HL-60 (cell line): ENCODE measurements at places on chromosomes 7 and 10.

DNA sequence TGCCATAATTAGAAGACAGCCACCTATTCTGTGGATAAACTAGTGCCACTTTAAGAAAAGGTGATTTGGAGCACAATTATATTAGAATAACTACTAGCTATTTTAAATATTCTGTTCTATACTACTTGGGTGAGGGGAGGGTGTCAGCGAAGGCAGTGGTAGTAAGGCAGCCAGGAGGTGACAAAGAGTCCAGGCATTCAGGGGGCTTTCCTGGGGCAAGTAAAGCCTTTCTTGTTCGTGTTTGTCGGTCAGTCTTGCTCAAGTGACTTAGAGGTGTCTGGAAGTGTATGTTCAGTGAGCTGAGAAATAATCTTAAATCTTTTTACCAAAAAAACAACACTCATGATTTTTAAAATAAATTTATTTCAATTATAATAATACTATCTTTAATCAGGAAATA, 34.4 kb downstream of the ADD3 start:
- DNase-seq: no peak

- DNase-seq: peak; percentile 2
These were observed 25.3 kb downstream of the CCDC126 start for GRCh38 chr7:23622506-23622925.

DNA sequence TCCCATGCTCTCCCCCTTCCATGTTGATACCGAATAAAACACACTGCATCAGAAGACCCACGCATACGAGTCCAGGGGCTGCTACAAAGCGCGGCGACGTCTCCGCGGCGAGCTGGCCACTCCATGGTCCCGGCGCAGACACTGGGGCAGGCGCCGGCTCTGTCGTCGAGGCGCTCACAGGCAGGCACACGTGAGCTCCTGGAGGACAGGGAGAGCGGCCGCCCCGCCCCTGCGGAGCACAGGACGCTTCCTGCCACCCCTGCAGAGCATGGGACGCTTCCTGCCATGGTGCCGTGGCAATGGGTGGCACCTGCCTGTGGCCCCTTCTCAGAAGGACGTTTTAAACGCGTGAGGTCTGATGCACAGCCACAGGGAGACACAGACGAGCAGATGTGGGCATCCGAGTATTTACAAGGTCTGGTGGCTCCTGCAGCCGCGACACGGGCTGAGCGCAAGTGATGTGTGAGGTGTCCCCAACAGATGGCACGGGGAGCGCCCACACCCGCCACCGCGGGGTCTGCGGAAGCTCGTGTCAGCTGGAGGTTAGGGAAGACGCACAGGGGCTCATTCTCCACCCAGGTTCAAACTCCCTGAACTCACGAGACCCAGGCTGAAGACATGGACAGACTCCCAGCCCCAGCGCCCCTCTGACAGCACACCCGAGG, 21.4 kb upstream of the GPR146 start:
- no peak for DNase-seq

DNA sequence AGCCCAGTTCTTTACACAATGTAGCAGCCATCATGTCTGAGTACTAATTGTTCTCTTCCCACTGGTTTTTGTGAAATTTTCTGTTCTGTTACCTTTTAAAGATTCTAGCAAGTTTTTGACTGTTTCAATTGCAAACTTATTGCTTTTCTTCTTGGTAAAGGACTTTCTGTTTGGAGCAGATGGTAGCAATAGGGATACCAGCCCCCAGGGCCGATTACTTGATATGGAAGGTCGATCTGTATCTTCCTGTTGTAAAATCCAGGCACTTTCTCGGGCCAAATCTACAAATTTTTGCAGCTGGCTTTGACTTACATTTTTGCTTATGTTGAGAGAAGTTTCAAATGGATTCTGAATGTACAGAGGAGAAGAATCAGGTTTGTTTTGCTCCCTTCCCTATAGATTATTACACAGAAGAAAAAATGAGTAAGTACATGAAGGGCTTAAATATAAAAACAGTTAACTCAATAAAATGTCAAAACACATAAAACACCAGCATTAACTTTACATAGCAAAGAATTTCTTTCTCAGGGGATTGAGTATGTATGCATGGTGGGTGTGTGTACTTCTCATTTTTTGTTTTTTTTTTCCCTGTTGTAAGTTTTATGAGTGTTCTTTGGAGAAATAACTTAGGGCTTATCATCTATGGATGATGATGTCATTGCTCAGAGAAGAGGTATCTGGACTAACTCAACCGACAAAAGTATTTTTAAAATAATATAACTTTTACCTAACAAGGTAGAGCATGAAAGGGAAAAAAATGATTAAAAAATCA, 35.3 kb downstream of the MTPAP start:
- DNase-seq: no peak

GRCh38 chr10:36534471-36535002, 590.9 kb upstream of the ANKRD30A start:
- DNase-seq: peak; percentile 72

- DNase-seq: peak; percentile 13
These were observed 119.9 kb downstream of the TFEC start for GRCh38 chr7:115910541-115911164.

- DNase-seq: no peak
These were observed 13.8 kb downstream of the BTRC start for GRCh38 chr10:101367569-101368453.

GRCh38 chr10:130887170-130887569, 424.4 kb downstream of the TCERG1L start:
- no peak for DNase-seq

GRCh38 chr10:123530166-123530870, 135.8 kb upstream of the GPR26 start:
- no peak for DNase-seq

- DNase-seq: no peak
These were observed 12.7 kb upstream of the DNMBP start for GRCh38 chr10:100022403-100022802.

DNA sequence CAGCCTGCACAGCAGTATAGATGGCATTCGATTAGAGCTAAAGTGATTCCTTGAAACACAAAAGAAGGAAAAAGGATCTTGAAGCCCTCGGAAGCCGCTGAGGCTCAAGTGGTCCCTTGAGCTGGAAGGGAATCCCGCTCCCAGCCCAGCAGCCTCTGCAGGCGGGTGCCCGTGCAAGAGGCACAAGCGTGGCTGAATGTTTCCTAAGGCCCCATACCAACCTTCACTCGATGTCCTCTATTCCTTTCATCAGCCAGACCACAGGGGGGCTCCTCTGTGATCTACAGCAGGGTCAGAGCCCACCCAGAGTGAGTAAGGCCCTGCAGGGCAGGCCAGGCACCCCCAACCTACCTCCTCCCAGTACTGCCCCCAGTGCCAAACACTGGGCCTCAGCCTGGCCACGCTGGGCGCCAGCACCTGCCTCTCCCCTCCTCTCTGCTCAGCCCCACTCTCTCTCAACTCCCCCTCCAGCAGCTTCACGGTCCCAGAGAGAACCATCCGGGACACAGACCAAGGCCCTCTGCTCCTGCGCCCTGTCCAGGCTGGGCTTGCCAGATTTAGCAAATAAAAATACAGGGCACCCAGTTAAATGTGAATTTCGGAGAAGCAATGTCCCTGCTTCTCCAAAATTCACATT, 30.5 kb downstream of the EBF3 start:
- DNase-seq: no peak

GRCh38 chr10:4201866-4202825, 417.1 kb upstream of the KLF6 start:
- DNase-seq: no peak

DNA sequence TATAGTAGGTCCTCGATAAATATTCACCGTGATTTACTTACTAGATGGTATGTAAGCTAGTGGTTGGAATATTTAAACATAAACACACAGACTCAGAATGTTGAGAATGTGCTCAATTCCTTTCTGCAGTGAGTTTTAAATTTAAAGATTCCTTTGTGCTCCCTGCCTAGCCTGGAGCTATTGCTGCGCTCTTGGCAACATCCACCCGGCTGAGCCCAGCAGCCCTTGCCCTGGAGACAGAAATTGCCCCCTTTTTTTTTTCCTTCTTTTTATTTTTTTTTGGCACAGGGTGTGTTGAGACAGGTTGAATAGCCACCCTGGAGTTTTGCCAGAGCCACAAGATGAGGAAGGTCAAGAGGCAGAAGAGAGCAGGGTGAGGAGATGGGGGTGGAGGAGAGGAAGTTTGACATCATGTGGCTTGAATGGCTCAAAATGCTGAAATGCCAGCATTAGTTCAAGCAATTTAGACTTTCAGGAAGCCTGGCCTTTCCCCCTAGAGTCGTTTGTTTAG, 180.8 kb downstream of the PRKCQ start:
- DNase-seq: peak; percentile 51

DNA sequence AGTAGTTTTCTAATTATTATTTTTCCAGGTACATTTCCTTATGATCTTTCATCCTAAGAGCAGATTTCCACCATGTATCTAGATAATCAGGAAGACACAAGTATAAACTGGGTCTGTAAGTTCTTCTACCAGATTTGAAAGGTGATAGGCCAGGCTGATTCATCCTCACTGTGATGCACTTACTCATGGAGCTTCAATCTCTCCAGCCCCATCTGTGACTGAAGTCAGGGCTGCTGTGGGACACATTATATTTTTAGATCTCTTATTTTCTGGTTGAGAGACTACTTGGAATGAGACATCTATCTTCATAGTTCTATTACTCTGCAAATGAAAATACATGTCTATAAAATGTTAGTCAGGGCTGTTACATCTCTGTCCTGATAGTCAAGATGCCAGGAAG, 85.5 kb upstream of the SLC25A13 start:
- no peak for DNase-seq

DNA sequence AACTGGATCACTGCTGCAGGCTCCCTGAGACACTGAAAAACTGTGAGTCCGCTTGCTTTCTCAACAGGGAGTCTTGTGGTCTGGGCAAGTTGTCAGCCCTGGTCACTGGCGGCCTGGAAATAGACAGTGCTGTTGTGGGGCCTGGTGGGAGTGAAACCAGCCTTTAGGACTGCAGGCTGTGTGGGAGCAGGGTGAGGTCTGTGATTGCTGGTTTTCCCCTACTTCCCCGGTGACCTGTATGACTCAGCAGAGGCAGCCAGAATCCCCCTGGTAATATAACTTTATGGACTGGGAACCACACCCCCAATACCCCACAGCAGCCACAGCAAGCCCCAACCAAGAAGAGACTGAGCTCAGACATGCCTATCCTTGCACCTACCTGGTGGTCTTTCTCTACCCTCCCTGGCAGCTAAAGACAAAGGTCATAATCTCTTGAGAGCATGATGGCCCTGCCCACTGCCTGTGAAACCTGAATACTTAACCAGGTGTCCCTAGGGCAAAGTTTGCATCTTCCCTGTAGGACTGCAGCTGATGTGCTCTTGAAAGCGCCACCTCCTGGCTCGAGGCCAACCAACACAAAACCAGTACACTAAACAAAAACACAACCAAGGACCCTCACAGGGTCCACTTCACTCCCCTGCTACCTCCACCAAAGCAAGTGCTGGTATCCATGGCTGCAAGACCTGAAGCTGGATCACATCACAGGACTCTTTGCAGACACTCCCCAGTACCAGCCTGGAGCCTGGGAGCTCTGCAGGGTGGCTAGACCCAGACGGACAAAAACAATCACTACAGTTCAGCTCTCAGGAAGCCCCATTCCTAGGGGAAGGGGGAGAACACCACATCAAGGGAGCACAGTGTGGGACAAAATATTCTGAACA, 7.2 kb upstream of the ADAM22 start:
- no peak for DNase-seq

- DNase-seq: peak; percentile 45
These were observed 868 bp downstream of the TIAL1 start for GRCh38 chr10:119595676-119596515.

DNA sequence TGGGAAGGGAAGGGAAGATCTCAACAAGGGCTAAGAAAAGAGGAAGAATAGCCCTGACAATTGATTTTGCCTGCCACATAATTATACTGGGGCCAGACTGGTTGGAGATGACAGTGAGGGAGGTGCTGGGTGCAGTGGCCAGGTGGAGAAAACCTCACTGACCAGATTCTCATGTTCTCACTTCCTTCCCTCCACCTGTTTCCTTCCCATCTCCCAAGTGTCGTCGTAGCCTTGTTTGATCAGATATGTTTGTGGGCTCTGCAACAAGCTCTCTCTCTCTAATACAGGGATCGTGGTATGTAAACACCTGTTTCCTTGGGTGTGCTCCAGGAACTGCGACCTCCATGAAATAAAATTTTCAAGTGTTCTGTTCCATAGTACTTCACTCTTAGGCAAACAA, 60.2 kb downstream of the VCL start:
- DNase-seq: peak; percentile 31

- DNase-seq: no peak
These were observed 272.3 kb upstream of the PLPP4 start for GRCh38 chr10:120184547-120185337.

DNA sequence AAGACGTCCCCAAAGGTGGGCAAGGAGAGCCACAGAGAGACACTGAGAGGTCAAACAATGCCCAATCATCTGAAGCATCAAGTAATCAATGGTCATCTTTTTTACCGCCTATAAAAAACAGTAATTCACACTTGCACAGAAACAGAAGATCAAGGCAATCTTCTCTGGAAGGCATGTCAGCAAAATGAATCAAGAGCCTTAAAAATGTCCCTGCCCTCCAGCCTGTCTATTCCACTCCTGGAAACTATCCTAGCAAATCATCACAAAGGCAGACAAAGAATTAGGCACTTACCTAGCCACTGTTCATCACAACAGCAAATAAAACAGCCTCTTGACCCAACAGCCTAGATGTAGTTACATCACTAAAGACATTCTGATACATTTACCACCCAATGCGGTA, 48.9 kb downstream of the FAM53B start:
- DNase-seq: no peak

- DNase-seq: no peak
These were observed 126.3 kb upstream of the POM121L12 start for GRCh38 chr7:52909131-52909530.

GRCh38 chr10:112139176-112139575, 44.4 kb downstream of the GPAM start:
- DNase-seq: no peak

DNA sequence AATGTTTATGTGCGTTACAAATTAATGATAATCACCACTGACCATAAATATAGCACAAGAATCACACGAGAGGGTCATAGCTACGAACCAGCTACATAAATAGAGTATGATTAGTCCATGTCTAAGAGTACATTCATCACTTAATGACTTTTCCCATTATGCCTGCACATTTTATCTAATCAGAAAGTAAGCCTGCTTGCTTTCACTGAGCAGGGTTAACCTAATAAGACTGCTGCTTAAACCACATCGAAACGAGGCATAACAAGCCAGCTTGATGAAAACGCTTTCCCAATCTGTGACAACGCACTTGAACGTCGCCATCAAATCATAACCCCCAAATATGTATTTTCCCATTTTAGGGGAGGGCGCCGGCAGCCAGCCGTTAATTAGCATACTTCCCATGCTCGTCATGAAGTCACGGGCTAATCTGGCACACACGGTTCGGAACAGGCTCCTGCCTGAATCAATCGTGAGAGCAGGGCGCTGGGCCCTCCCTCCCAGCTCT, 71.5 kb downstream of the EBF3 start:
- DNase-seq: no peak

- no peak for DNase-seq
These were observed 20.0 kb downstream of the COPG2 start for GRCh38 chr7:130648580-130648979.

GRCh38 chr10:63286340-63286739, 153.2 kb downstream of the NRBF2 start:
- DNase-seq: no peak

GRCh38 chr10:80465839-80466590, 11.9 kb downstream of the TSPAN14 start:
- no peak for DNase-seq
